ENCODE measurements at places on chromosomes 13 and 19. TPM values are rescaled to one million over a fixed set of nuclear protein-coding genes. Genes with fewer than 3 reads are reported as not detected.

ZNF442 gene
- 1.1 TPM for total RNA-seq

WDFY2 gene
- total RNA-seq = 7.4 TPM

UPK1A gene
- total RNA-seq = 1.2 TPM

KIR2DL1 gene
- not detected for total RNA-seq

CD79A gene
- 4.0 TPM for total RNA-seq

ZNF681 gene
- 9.1 TPM for total RNA-seq

MIDN gene
- 46.5 TPM for total RNA-seq

ZNF765 gene
- 10.9 TPM for total RNA-seq

MCEMP1 gene
- not detected for total RNA-seq

CLEC17A gene
- total RNA-seq = 2.5 TPM

GGN gene
- total RNA-seq = 0.51 TPM

RPS28 gene
- 1,994 TPM for total RNA-seq

APLP1 gene
- 2.3 TPM for total RNA-seq

GRIN2D gene
- total RNA-seq = 0.11 TPM

FFAR2 gene
- not detected for total RNA-seq

DNA sequence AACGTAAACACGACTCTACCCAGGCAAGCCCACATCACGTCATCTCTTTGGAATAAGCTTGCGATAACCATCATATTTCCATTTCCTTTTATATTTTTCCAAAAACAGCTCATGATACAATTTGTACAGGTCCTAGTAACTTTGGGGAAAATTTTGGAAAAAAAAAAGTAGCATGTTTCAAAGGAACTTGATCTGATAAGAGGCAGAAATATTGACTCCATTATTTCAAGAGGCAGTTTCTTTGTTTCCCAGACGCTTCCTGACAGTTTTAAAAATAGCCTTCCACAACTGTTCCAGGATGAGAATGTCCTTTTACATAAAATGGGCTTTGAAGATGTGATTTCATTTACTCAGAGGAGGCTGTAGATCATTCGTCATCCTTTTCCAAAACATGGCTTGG is 23.1 kb downstream of the KLF2 start:
- no peak overlapping the region for H3K27ac ChIP-seq
- no peak for DNase-seq
- H3K36me3 ChIP-seq = no peaks in the 10 kb centered on the region
- H3K4me3 ChIP-seq = no peak overlapping the region
- peaks cover 15% of the 10 kb centered on the region for H3K4me1 ChIP-seq

GRCh38 chr13:66139250-66139649 is 1090.9 kb downstream of the PCDH9 start:
- no peak overlapping the region for H3K4me3 ChIP-seq
- H3K4me1 ChIP-seq = no peaks in the 10 kb centered on the region
- DNase-seq = no peak
- H3K27ac ChIP-seq = no peak overlapping the region
- H3K27me3 ChIP-seq = no peaks in the 10 kb centered on the region

DNA sequence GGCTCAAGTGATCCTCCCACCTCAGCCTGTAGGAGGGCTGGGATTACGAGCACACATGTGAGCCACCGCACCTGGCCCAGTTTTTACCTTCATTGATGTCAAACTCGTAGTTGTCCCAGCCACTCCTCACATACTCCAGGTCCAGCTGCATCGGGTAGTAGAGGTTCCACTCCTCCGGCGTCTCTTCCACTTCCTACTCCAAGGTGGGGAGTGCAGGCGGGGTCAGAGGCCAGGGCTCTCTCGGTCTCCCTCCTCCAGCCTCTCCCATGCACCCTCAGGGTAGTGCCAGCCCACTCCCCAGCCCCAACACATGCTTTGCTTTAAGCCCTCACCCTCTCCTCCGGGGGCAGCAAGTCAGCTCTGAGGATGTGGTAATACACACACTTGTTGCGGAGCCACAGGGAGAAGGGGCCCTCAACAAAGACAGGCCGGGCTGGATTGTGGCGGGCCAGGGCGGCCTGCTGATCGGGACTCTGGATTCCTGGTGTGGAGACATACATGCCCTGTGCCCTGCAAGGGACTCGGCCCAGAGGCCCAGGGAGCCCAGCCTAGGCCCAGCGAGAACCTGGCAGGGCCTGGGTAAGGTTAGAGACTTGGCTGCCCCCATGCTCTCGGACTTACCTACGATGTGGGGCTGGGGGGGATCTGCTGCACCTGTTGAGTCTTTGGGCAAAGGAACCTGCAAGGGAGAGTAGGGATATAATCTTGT is 1.9 kb upstream of the ZNF653 start:
- peaks cover 17% of the 10 kb centered on the region for H3K36me3 ChIP-seq
- H3K4me1 ChIP-seq = peaks cover 12% of the 10 kb centered on the region
- H3K27me3 ChIP-seq = no peaks in the 10 kb centered on the region
- H3K27ac ChIP-seq = no peak overlapping the region
- H3K4me3 ChIP-seq = peak overlapping the region; percentile 83

DNA sequence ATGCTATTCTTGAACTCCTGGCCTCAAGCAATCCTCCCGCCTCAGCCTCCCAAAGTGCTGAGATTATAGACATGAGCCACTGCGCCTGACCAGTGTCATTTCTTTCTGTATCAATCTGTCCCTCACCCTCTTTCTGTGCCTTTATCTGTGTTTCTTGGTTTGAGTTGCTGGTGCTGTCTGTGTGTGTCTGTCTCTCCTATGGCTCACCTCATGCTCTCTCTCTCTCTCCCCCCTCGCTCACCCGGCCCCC is 9.9 kb downstream of the IRF2BP1 start:
- peak overlapping the region; percentile 7 for H3K4me3 ChIP-seq
- peaks cover 24% of the 10 kb centered on the region for H3K4me1 ChIP-seq
- peaks cover 21% of the 10 kb centered on the region for H3K27me3 ChIP-seq
- no peaks in the 10 kb centered on the region for H3K36me3 ChIP-seq
- no peak for DNase-seq

GRCh38 chr19:34366738-34367623 is 2.0 kb downstream of the GPI start:
- no peaks in the 10 kb centered on the region for H3K27me3 ChIP-seq
- peaks cover 58% of the 10 kb centered on the region for H3K36me3 ChIP-seq
- peak overlapping the region; percentile 90 for H3K27ac ChIP-seq
- DNase-seq = no peak
- H3K4me1 ChIP-seq = peaks cover 53% of the 10 kb centered on the region

GRCh38 chr19:33818411-33818810 is 21.7 kb downstream of the KCTD15 start:
- H3K4me1 ChIP-seq = peaks cover 17% of the 10 kb centered on the region
- no peak for DNase-seq
- H3K27ac ChIP-seq = no peak overlapping the region

DNA sequence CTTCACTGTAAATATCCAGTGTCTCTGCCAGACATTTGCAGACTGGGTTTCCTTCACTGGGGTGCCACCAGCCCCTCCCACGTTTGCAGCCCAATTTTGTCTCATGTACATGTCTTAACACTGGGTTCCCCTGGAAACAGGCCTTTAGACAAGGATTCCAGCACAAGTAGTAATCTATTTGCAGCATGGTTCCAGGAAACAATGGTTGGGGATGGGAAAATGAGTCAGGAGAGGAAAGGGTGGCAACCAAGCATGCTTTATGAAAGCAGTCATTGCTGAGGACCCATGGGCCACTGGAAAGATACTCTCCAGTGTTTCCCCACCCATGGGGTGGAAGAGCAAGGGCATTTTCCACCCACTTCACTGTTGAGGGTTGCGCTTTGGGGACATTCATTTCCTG is 53.6 kb upstream of the FARP1 start:
- no peak for DNase-seq
- no peaks in the 10 kb centered on the region for H3K36me3 ChIP-seq
- H3K4me3 ChIP-seq = no peak overlapping the region
- peaks cover 2% of the 10 kb centered on the region for H3K27me3 ChIP-seq
- H3K4me1 ChIP-seq = no peaks in the 10 kb centered on the region
- H3K27ac ChIP-seq = no peak overlapping the region

GRCh38 chr13:59304596-59304995 is 859.1 kb downstream of the DIAPH3 start:
- no peak overlapping the region for H3K27ac ChIP-seq
- H3K4me1 ChIP-seq = no peaks in the 10 kb centered on the region
- peaks cover 9% of the 10 kb centered on the region for H3K27me3 ChIP-seq
- DNase-seq = no peak

DNA sequence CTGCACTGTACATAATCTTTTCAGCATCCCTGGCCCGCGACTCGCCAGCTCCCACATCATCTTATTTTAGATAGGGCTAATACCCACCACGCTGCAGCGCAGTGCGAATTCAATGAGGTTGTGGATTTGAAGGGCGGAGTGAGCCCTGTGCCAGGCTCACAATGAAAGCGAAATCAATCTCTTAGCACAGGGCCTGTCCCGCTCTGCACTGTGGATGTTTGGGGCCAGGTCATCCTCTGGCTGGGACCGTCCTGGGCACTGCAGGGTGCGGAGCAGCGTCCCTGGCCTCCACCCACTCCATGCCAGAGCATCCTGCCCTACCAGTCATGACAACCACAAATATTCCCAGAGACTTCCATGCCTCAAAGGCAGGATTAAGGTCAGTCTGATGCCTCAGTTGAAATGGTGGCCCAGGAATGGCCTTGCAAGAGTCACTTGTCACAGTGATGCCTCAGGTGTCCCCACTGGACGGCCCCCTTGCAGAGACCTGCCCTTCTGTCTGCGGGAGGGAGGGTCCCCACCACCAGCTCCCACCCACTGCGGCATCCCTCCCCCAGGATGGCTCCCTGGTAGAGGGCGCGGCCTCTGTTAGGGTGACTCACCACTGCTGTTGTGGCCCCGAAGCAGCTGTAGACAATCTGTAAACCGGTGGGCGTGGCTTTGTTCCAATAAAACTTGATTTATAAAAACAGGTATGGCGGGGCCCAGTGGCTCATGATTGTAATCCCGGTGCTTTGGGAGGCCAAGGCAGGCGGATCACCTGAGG is 5.6 kb downstream of the UHRF1 start:
- peaks cover 58% of the 10 kb centered on the region for H3K4me1 ChIP-seq
- peaks cover 76% of the 10 kb centered on the region for H3K36me3 ChIP-seq
- H3K27ac ChIP-seq = peak overlapping the region; percentile 92
- H3K4me3 ChIP-seq = peak overlapping the region; percentile 80
- no peaks in the 10 kb centered on the region for H3K27me3 ChIP-seq

DNA sequence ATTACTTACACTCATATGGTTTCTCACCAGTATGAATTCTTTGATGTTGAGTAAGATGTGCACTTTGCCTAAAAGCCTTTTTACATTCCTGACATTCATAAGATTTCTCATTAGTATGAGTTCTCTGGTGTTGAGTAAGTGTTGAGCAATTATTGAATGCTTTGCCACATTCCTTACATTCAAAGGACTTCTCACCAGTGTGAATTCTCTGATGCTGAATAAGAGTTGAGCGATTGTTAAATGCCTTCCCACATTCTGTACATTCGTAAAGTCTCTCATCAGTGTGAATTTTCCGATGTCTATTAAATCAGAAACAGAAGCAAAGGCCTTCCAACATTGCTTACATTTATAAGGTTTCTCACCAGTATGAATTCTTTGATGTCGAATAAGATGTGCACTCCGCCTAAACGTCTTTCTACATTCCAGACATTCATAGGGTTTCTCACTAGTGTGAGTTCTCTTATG is 14.2 kb upstream of the ZFP30 start:
- H3K27ac ChIP-seq = no peak overlapping the region
- peaks cover 19% of the 10 kb centered on the region for H3K36me3 ChIP-seq

GRCh38 chr13:29039212-29039611 is 219.1 kb downstream of the MTUS2 start:
- H3K27ac ChIP-seq = no peak overlapping the region
- no peak for DNase-seq
- H3K4me1 ChIP-seq = no peaks in the 10 kb centered on the region
- H3K36me3 ChIP-seq = no peaks in the 10 kb centered on the region
- no peaks in the 10 kb centered on the region for H3K27me3 ChIP-seq
- H3K4me3 ChIP-seq = no peak overlapping the region

GRCh38 chr13:44690376-44690775 is 114.2 kb upstream of the TSC22D1 start:
- DNase-seq = no peak
- peaks cover 11% of the 10 kb centered on the region for H3K27me3 ChIP-seq
- H3K27ac ChIP-seq = no peak overlapping the region
- no peak overlapping the region for H3K4me3 ChIP-seq

GRCh38 chr13:33659466-33659865 is 158.5 kb upstream of the RFC3 start:
- no peak overlapping the region for H3K4me3 ChIP-seq
- no peaks in the 10 kb centered on the region for H3K36me3 ChIP-seq
- no peak overlapping the region for H3K27ac ChIP-seq
- no peak for DNase-seq
- no peaks in the 10 kb centered on the region for H3K4me1 ChIP-seq

DNA sequence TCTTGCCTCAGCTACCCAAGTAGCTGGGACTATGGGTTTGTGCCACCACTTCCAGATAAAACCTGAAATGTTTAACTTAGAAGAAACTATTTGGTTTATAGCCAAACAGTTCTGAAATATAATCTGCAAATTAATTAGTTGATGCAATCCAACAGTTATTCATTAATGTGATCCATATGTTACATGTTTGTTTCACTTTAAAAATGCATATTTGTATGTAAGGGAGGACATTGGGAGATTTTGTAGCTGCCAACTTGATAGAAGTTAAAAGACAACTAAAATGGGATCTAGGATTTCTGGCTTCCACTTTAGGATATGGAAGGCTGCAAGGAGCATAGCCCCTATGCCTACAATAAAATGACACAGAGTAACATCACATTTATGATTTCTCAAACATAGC is 532.5 kb upstream of the SLC10A2 start:
- H3K36me3 ChIP-seq = no peaks in the 10 kb centered on the region
- no peak overlapping the region for H3K27ac ChIP-seq
- H3K4me1 ChIP-seq = no peaks in the 10 kb centered on the region

GRCh38 chr19:5826531-5827341 is 12.8 kb downstream of the FUT6 start:
- no peaks in the 10 kb centered on the region for H3K27me3 ChIP-seq
- H3K4me1 ChIP-seq = peaks cover 4% of the 10 kb centered on the region
- peak; percentile 49 for DNase-seq
- H3K4me3 ChIP-seq = peak overlapping the region; percentile 92
- H3K36me3 ChIP-seq = no peaks in the 10 kb centered on the region
- H3K27ac ChIP-seq = peak overlapping the region; percentile 84

GRCh38 chr13:112326821-112327370 is 49.3 kb upstream of the SPACA7 start:
- H3K4me3 ChIP-seq = no peak overlapping the region
- peaks cover 28% of the 10 kb centered on the region for H3K27me3 ChIP-seq
- H3K36me3 ChIP-seq = no peaks in the 10 kb centered on the region
- H3K27ac ChIP-seq = no peak overlapping the region
- H3K4me1 ChIP-seq = no peaks in the 10 kb centered on the region

GRCh38 chr13:80577285-80577684 is 236.4 kb upstream of the SPRY2 start:
- H3K27ac ChIP-seq = no peak overlapping the region
- no peak overlapping the region for H3K4me3 ChIP-seq
- H3K4me1 ChIP-seq = no peaks in the 10 kb centered on the region
- DNase-seq = no peak

- H3K27ac ChIP-seq = no peak overlapping the region
- no peak overlapping the region for H3K4me3 ChIP-seq
- H3K36me3 ChIP-seq = no peaks in the 10 kb centered on the region
- DNase-seq = peak; percentile 70
- H3K4me1 ChIP-seq = no peaks in the 10 kb centered on the region
- H3K27me3 ChIP-seq = peaks cover 1% of the 10 kb centered on the region
These were observed 12.0 kb upstream of the SHFL start for GRCh38 chr19:10074153-10074552.

- no peak overlapping the region for H3K4me3 ChIP-seq
- peaks cover 11% of the 10 kb centered on the region for H3K36me3 ChIP-seq
- H3K4me1 ChIP-seq = peaks cover 34% of the 10 kb centered on the region
- no peaks in the 10 kb centered on the region for H3K27me3 ChIP-seq
- H3K27ac ChIP-seq = no peak overlapping the region
These were observed 8.6 kb upstream of the POMP start for GRCh38 chr13:28650284-28650683.

- H3K27ac ChIP-seq = peak overlapping the region; percentile 94
- peak overlapping the region; percentile 97 for H3K4me3 ChIP-seq
- H3K36me3 ChIP-seq = peaks cover 3% of the 10 kb centered on the region
- H3K4me1 ChIP-seq = peaks cover 9% of the 10 kb centered on the region
- H3K27me3 ChIP-seq = peaks cover 1% of the 10 kb centered on the region
These were observed 158.4 kb downstream of the RNF17 start for GRCh38 chr13:24922387-24922744.
